Effector memory CD8-positive, alpha-beta T cell (primary cell): ENCODE measurements at places on chromosomes 7 and 10.

- no peaks in the 10 kb centered on the region for H3K4me1 ChIP-seq
- peaks cover 11% of the 10 kb centered on the region for H3K27me3 ChIP-seq
- DNase-seq, result no peak
- H3K4me3 ChIP-seq, result no peak overlapping the region
Measured at GRCh38 chr7:32476816-32477648, 13.1 kb downstream of the LSM5 start.

- no peak for DNase-seq
- H3K27ac ChIP-seq, result no peak overlapping the region
- H3K4me3 ChIP-seq, result no peak overlapping the region
Measured at GRCh38 chr7:137987968-137988367, 13.9 kb downstream of the CREB3L2 start.

DNA sequence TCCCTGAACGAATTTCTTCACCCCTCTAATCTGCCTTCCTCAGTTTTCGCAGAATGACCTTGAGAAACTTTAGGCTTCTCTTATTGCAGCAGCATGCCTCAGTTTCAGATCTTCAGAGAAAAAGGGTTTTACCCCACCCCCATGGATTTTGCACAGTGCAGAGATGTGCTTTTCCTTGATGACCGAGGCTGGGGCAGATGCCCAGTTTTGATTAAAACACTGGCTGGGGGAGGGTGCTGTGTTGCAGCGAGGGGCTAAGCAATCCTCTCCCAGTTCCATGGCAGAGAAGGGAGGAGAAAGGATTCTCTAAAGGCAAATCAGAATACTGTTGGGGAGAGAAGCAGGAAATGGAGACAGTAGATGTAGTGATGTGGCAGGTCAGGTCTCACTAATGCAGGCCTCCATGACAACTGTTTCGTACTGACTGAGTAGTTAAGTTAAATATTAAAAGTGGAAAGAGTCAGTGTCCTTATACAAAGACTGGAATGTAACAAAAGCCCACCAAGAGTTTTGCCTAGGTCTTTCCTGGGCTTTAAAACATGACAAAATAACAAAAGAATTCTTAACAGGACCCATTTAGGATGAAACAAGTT, 50.8 kb upstream of the PDZD8 start:
- no peak for DNase-seq
- peaks cover 2% of the 10 kb centered on the region for H3K4me1 ChIP-seq
- H3K36me3 ChIP-seq, result no peaks in the 10 kb centered on the region

DNA sequence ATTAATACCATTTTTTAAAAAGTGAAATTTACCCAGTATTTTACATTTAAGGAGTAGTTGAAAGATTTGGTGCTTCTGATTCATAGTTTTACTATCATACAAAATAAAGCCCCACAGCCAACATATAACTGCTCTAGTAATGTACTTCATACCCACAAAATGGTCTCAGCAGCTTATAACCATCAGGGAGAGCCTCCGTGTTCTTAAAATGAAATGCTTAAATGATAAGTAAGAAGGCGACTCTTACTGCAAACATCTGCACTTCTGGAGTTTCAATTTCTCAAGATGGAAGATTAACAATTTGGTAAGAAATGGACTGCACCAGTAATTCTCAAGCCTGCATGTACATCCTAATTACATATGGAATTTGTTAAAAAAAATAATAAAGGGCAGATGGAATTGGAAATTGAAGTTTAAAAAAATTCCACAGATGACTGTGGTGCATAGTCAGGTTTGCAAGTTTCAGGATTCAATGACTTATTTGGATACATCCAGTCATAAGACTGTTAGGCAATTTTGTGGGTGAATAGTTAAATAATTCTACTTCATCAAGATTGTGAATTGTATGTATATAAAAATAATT, 461.0 kb downstream of the KIF20B start:
- H3K27ac ChIP-seq, result no peak overlapping the region
- H3K4me3 ChIP-seq, result no peak overlapping the region
- H3K27me3 ChIP-seq, result no peaks in the 10 kb centered on the region
- H3K4me1 ChIP-seq, result no peaks in the 10 kb centered on the region

- DNase-seq, result peak; percentile 61
- no peaks in the 10 kb centered on the region for H3K27me3 ChIP-seq
- H3K36me3 ChIP-seq, result peaks cover 6% of the 10 kb centered on the region
- no peak overlapping the region for H3K4me3 ChIP-seq
Measured at GRCh38 chr7:36986948-36987724, 262.8 kb upstream of the AOAH start.

GRCh38 chr10:72186258-72186981, 29.4 kb upstream of the ANAPC16 start:
- H3K36me3 ChIP-seq, result peaks cover 21% of the 10 kb centered on the region
- H3K4me1 ChIP-seq, result no peaks in the 10 kb centered on the region
- H3K27ac ChIP-seq, result no peak overlapping the region
- DNase-seq, result no peak
- H3K27me3 ChIP-seq, result no peaks in the 10 kb centered on the region
- H3K4me3 ChIP-seq, result no peak overlapping the region
